Stimulated activated CD4-positive, alpha-beta T cell treated with anti-CD3 and anti-CD28 coated beads, Interleukin-2, amount 100 ng/mL, for 48 hours (primary cell): ENCODE measurements at places on chromosomes 12 and 14.

DNA sequence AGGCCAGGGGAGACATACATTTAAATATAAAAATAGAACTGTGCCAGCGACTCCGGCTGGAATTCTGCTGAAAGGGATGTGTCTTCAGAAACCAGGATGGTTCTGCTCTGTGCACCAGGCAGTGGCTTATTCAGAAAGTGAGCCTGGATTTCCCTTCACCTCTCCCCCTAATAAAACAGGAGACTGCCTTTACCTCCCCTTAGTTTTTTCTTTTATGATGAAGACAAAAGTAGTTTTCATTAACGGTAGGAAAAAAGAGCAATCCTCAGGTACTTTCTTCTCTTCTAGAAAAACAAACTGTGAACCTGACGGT is 346 bp downstream of the SLC7A8 start:
- no peak for DNase-seq

DNA sequence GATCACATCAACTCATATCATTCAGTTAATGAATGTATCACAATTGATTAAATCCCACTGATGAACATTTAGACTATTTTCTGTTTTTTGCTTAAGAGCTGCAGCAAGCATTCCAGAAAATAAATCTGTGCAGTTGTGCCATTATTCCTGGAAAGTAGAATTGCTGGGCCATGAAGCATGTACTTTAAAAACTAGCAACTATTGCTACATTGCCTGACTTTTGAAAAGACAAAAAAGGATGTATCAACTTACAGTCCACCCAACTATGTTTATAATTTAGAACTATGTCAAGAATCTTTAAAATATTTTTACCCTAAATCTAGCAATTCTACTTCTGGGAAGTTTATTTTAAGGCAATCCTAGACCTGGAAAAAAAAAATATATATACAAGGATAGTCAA is 33.4 kb upstream of the ERGIC2 start:
- no peak for DNase-seq

GRCh38 chr12:113276306-113276705 is 55.0 kb downstream of the TPCN1 start:
- no peak for DNase-seq

DNA sequence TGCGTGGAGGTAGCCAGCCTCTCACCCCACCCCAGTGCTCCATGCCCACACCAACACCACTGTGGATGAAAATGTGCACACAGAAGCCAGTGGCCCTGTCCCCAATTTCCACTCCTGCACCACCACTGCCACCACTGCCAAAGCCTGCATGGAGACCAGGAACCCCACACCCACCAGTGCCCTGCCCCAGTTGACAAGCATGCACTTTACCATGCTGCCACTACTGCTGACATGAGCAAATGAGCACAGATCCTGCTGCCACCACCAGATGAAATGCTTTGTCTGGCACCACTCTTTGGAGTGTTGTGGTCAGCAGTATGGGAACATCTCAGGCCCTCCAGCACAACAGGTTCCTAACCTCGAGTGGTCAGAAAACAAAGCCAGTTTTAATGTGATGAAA is 104.1 kb downstream of the ATXN7L3B start:
- DNase-seq: no peak

GRCh38 chr14:103155010-103155409 is 31.7 kb downstream of the TNFAIP2 start:
- DNase-seq: no peak

DNA sequence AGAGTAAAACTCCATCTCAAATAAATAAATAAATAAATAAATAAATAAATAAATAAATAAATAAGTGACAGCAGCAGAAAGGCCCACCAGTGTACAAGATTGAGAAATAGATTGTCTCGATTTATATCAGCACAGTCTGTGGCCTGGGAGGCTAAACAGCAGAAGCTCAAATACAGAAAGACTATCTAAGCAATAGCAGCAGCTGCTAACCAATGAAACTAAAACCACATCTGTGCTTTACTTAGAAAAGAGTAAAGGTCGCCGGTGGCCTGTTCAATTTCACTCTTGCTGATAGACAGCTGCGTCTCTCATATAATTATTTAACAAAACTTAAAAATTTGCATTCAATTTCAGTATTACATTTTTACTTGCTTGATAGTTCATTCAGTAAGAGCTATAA is 325.7 kb downstream of the CEP128 start:
- no peak for DNase-seq

DNA sequence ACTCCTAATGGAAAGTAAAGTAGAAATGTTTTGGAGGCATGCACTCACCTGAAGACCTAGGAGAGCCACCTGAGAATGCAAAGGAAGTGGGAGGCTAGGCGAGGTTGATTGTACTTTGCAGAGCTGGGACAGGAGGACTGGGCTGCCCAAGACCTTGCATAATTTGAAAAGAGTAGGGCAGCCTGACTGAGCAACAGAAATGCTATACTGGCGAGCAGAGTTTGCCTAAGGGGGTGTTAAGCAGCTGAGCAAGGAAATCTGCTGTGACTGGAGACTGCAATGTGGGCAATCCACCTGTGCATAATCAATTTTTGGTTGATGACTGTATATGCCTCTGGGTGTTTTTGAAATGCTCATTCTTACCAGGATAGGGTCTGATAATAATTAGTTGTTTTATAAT is 834.1 kb downstream of the TRHDE start:
- DNase-seq: no peak

DNA sequence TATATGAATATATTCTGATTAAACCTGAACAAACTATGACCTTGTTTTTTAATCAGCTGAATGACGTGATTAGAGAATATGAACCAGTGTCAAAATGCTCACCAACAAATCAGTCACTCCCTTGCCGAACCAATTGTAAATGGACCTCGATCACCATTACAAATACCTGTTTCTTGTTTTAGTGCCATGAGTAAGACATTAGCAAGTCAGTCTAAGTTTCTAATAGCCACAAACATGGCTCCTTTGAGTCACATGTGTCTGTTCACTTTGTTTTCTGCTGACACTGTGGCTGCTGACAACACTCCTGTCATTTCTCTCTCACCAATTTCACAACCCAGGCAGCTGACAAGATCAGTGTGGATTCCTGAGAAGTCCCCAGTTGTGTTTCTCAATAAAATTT is 286.2 kb upstream of the MDGA2 start:
- DNase-seq: no peak

- no peak for DNase-seq
Measured at GRCh38 chr12:114846771-114847170, 162.8 kb upstream of the TBX3 start.

DNA sequence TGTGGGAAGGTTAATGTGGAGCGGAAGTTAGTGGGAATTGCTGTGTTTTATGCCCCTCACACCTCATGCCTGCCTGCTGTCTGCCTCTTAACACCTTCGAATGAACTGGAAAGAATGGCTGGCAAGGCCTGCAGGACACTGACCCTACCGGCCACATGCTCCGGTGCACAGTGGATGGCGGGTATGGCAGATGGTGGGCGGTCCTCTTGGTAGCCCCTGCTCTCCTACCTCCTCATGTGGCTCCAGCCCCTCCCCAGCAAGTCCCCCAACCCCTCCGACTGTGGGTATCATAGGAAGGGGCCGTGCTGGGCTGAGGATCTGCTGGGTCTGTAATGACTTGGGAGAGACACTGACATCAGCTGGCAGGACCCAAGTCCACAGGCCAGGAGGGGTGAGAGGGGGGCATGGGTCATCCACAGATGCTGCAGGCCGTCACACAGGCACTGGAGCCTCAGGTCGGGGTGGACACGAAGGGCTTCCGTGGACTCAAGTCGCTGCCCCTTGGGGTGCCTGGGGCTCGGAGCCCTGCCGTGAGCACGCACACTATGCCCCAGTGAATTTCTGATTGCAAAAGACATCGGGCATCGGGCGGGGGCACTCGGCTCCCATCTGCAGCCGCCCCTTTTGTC is 77.4 kb downstream of the KIF26A start:
- no peak for DNase-seq

GRCh38 chr12:54425702-54426101 is 6.6 kb upstream of the ITGA5 start:
- DNase-seq: no peak

GRCh38 chr12:91890742-91891141 is 254.9 kb downstream of the BTG1 start:
- no peak for DNase-seq

DNA sequence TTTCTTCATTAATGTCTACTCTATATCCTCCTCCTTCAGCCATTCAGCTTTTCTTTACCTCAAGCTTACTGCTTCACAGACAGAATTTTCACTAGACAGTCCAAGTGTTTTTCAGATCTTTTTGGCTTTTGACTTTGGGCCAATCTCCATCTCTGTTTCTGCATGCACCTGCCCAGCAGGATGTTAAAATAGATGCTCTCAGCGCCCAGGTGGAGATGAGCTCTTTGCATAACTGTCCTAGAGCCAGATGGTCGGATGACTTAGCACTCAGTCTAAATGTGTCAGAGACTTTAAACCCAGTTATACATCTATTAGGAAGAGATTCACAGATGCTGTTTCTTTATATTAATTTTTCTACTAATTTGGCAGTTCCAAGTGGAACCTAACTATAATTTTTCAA is 80.3 kb upstream of the SSTR1 start:
- no peak for DNase-seq

GRCh38 chr14:98633380-98633779 is 638.6 kb downstream of the BCL11B start:
- no peak for DNase-seq

GRCh38 chr12:82635263-82635662 is 51.4 kb upstream of the TMTC2 start:
- no peak for DNase-seq

DNA sequence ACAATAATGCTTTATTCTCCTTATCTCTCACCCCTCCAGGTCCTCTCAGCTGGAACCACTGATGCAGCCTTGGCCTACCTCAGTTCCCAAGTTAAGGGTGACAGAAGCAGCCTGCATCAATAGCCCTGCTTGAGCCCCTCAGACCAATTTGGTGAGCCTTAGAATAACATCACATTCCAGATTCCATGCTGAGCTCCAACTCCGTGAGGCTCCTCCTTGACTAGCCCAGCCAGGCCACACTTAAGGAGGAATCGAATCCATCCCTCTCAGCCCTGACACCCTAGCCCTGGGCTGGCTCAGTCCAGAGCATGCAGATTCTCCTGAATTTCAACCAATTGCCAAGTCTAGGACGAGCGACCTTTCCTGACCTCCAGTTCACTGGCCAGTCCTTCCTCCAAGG is 91.1 kb downstream of the ARMH4 start:
- no peak for DNase-seq

DNA sequence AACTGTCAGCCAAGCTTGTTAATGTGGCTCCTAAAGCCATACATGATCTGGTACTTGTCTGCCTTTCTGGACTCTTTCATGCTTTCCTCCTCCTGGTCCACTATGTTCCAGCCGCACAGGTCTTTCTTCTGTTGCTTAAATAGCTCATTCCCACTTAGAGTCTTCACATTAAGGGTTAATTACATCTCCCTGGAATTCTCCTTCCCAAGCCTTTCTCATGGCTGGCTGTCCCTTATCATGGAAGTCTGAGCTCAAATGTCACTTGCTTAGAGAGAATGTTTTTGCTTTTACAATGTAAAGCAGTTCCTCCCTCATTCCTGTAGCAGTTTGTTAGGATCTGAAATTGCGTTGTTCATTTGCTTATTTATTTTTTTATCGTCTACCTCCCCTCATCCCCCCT is 199.6 kb downstream of the TRHDE start:
- no peak for DNase-seq

- DNase-seq: no peak
Measured at GRCh38 chr12:31820832-31821231, 92.0 kb upstream of the AMN1 start.

DNA sequence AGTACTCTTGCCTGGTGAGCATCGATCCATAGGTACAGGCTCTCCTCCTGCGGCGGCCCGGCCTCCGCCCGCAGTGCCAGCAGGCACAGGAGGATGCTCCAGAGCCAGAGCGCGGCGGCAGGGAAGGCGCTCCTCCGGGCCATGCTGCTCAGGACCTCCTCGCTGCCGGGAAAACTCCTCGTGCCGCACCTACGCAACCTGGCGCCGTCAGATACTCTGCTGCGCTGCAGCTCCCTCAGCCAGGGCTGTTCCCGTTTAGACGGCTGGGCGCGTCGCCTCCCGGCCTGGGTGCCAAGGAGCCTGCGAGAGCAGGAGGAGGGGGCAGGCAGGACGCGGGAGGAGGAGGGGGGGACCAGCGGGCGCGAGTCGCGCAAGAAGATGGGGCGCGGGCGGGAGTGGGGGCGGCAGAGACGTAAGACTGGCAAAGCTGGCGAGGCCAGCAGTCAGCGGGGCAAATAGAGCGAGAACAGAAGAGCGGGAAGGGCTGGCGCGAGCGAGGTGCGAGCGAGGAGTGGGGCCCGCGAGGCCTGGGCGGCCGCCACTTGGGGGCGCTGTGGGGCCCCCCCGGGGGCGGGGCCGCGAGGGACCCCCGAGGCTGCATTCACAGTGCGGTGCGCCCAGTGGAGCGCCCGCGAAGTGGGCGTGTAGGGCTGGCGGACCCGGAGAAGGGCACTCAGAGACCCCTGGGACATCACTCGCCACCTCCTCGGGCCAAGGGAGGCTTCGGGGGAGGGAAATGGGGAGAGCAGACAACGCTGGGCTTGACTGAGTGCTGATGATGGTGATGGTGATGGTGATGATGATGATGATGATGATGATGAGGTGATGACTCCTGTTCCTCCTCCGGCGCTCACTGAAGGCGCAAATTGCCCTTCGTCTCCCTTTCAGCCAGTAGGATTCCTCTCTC is at the start of gene WIF1:
Gene WIF1, minus strand, starts transcription at position 257 of the 907 bp plus-strand sequence. Its CDS starts 114 bp downstream, at position 143.
- peak; percentile 3 for DNase-seq

GRCh38 chr12:32454075-32454474 is 54.7 kb downstream of the FGD4 start:
- no peak for DNase-seq

GRCh38 chr12:94427501-94428381 is 31.9 kb downstream of the CEP83 start:
- no peak for DNase-seq

DNA sequence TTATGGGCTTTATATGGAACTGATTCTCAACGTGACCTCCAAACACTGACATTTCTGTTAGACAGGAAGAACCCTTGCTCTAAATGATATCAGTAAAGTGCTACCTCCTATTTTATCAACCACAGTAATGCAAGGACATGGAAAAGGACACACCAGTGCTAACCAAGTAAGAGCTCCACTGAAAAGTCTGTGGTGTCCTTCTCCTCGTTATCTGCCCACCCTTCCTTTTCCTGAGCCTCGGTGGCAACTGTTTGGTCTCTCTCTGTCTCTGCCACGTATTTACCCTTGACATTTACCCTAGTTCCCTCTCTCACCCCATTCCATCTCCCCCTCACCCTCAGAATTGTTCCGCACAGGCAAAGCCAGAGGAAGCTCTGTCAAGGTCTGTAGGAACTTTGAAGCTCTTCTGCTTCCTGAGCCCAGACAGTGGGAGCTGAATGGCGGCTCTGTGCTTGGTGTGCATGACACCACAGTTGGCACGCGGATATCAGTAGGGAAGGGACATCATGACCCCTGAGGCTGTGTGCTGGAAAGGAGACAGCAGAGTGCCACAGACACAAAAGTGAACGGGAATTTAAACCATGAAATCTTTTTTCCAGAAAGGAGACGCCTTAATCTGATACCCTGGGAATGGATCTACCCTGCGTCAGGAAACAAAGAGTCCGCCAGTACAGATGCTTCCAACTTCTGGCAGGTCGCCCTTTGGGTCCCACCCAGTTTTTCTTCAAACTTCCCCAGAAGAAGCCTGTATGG is 50.8 kb downstream of the NTN4 start:
- DNase-seq: no peak

- DNase-seq: peak; percentile 29
Measured at GRCh38 chr12:56629459-56630179, 507 bp downstream of the BAZ2A start.
